Stimulated activated CD8-positive, alpha-beta memory T cell treated with anti-CD3 and anti-CD28 coated beads, Interleukin-4, amount 100 ng/mL, for 1 hour (primary cell): ENCODE measurements at places on chromosomes 6 and 20.

DNA sequence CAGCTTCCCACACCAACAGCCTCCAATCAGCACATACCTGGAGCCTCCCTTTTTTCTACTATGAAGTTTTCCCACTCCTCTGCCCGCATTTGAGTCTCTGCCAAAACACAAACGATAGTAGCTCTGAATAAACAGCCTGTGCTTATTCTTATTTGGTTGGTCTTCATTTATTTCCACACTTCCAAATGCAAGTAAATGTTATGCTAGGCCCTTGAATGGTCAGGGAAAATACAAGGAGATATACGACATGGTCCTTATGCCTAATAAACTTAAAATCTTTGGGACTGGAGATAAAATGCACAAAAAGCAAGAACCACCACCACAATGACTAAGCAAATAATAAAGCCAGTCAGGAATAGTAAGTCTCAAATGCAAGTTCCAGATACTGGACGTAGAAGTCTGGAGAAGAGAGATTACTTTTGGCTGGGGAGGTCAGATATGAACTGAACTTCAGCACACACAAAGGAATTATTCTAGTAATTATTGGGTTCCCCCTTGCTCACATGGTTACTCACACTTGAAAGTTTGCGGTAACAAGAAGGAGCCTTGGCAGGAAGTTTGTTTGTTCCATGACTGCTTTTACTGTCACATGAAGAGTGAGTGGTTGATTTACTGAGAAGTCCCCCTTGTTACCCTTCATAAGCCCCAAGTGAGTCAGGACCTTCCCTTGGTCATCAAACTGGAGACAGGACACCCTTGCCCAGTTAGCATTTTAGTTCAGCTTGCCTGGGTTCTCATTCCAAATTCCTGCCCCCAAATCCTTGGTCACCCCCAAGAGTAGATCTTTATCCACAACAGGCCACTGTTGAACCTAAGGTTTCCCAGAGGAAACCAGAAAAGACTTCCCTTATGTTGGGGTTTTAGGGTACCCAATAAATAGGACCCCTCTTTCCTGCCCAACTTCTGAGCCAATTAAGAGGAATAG is 511.2 kb upstream of the JARID2 start:
- no peak for DNase-seq

DNA sequence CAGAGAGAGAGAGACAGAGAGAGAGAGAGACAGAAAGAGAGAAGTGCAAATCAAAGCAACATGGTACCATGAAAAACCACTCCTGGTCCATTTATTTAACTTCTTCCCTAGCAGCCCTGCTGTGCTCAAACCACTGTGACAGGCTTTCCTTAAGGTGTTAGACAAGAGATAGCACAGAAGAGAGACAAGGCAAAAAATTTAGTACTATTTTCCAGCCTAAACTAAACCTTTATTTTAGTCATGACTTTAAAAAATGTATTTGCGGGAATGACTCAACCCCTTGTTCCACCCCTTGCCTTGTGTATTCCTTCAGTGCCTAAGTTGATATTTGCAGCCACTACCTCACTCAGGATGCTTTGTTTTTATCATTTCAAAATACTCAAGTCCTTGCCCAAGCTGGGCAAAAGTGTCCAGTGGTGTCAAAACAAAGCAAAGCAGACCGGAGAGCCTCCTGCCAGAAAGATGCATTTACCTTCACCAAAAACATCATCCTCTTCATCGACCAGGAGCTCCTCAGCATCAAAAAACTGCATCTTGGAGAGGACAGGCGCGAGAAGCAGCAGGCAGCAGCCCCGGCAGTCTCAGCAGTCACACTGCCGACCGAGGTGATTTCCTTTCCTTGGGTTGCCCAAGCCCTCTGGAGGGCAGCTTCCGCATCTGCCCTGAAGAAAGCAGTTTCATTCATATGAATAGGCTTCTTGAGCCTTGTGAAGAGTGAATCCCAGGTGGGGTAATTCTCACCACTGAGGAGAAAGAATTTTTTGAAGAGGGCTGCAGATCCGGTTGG is at the start of gene RIPOR2:
Gene RIPOR2 (minus strand): TSS at position 595 of the 787 bp plus-strand sequence. CDS start 62 bp downstream, at position 533.
- DNase-seq = peak; percentile 47

DNA sequence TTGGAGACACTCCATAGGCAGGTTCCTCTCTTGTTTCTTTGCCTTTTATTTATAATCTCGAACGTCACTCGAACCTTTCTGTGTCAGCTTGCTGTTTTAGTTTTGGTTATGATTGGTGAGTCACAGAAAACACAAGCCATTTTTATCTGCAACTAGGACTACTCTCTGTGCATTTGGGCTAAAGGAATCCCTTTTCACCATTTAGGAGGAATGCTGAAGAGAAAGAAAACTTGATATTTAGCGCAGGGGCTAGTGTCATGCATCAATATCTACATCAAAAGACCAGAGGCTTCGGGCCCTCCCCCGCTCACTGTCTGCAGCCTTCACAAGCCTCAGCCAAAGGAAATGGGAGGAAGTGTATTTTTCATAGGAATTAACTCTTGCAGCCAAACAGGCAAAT is 507.8 kb upstream of the CITED2 start:
- no peak for DNase-seq

DNA sequence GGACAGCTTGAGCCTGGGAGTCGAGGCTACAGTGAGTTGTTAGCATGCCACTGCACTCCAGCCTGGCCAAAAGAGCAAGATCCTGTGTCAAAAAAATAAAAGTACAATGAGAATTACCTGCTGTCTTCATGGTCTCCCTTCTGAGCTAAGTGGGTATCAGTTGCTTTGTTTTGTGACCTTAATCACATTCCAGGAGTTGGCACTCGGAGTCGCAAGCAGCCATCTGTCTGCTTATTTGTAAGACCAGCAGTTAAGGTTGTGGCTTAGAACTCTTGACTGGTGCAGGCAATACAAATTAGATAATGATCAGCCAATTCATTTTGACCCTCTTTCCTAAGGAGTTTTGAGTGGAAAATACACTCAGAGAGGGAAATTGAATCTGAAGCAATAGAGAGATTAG is 114.0 kb downstream of the MYO6 start:
- no peak for DNase-seq

- DNase-seq = no peak
Measured at GRCh38 chr6:33213166-33213988, 5.1 kb downstream of the RING1 start.

GRCh38 chr6:123875784-123876183 is 72.1 kb downstream of the NKAIN2 start:
- no peak for DNase-seq

GRCh38 chr20:63877755-63878470 is 12.8 kb downstream of the TPD52L2 start:
- DNase-seq = no peak

DNA sequence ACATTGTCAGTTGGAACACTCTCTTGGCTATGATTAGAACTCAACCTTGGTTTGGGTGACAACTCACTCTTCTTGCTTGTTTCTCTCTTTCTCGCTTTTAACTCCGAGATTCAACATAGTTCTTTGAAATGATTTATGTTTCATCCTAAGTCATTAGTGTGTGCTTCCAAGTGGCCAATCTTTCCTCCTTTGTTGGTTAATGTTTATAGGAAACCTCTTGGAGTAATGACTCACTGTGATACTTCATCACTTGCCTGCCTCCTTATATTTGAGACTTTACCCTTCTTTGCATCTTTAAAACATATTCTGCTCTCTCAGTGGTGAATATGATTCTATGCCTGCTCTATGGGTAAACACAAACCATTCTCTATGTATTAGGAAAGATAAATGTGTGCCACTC is 279.7 kb upstream of the FLRT3 start:
- DNase-seq = no peak

- no peak for DNase-seq
Measured at GRCh38 chr6:11731423-11731822, 47.2 kb downstream of the ADTRP start.

- no peak for DNase-seq
Measured at GRCh38 chr20:25324412-25324811, 66.2 kb downstream of the ABHD12 start.

DNA sequence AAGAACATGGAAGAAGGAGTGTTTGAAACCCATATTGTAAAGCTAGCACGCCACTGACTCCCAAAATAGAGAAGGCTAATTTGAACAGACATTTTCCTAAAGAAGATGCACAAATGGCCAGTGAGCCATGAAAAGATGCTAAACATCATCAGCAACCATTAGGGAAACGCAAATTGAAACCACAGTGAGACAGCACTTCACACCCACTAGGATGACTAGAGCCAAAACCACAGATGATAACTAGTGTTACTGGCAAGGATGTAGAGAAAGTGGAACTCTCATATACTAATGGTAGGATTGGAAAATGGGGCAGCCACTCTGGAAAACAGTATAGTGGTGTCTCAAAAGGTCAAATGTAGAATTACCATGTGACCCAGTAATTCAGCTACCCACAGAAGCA is 58.2 kb downstream of the BMP7 start:
- DNase-seq = no peak

GRCh38 chr6:117399126-117399525 is 26.6 kb downstream of the ROS1 start:
- DNase-seq = no peak

DNA sequence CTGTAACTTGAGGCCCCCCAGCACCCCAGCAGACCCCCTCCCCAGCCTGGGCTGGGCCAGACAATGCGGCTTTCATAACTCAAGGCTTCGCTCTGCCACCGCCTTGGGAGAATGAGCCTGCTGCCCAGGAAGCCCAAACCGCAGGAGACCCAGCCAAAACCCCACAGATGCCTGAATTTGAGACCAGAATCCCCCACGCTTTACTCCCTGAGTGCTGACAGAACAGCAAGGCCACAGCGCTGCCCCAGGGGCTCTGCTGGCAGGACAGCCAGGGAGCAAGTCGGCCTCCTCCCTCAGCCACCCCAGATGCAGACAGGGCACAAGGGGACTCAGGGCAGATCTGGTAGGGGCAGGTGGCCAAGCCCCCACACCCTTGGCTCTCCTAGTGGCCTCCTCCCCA is 2.2 kb downstream of the MDFI start:
- no peak for DNase-seq

DNA sequence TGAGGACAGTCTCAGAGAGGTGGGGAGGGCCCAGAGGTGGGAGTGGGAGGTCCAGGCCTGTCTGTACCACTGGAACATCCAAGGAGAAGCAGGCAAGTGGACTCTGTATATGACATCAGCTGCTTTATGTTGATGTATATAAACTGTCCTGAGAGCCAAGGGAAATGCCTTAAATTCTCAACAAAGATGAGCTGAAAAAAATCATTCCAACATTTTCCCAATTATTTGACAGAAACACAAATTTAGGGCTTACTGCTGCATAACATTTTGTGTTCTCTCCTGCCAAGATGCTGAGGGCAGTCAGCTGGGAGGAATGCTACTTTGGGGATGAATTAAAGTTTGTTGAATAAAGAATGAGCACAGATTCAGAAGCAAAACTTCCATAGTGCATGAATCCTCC is 52.8 kb downstream of the FOXC1 start:
- no peak for DNase-seq

DNA sequence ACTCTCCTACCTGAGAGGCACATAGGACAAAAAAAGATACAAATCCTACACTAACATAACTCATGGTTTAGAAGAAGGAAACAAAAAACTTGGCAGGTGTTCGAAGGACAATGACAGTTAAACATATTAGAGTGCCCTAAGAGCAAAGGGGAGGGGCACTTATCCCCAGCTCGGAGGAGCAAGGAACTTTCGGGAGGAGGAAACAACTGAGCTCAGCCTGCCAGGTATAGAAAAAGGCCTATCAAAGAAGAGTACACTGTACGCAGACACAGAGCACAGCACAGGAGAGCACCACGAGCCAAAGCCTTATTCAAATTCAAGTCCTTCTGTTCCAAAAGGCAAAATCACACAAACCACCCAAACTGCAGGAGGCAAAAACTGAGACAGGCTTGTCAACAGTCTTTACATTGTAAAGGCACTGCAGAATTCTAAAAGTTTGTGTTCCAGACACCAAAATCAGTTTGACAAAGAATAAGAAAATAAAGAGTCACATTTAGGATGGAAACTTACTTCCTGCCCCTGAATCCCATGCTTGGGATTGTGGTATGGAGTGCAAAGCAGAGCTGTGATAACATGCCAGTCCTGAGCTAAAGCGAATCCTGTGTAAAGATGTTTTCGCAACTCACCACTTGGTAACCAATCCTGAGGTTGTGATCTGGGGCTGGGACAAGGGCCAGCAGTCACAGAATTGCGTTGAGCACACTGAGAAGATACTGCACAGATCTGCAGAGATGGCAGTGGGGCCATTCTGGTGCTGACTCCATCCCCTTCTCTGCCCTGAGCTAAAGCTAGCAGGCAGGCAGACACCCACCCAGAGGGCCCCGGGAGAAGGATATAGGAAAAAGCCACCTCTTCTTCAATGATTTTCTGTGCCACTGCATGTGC is 108.6 kb downstream of the CHD6 start:
- DNase-seq = no peak

- no peak for DNase-seq
Measured at GRCh38 chr20:63224412-63225081, 8.6 kb upstream of the YTHDF1 start.

- DNase-seq = no peak
Measured at GRCh38 chr6:57108691-57109090, 18.7 kb downstream of the ZNF451 start.

DNA sequence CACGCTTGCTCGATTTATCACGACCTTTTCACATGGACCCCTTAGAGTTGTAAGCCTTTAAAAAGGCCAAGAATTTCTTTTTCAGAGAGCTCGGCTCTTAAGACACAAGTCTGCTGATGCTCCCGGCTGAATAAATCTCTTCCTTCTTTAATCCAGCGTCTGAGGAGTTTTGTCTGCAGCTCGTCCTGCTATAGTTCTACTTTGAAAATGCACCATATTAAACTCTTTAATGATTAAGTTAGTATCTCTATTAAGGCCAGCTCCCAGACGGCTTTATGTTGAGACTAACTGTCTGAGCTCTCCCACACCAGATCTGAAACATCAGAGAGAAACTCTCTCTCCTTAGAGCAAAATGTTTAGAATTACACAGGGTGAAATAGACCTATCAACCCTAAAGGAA is 18.0 kb upstream of the GSTA3 start:
- no peak for DNase-seq

DNA sequence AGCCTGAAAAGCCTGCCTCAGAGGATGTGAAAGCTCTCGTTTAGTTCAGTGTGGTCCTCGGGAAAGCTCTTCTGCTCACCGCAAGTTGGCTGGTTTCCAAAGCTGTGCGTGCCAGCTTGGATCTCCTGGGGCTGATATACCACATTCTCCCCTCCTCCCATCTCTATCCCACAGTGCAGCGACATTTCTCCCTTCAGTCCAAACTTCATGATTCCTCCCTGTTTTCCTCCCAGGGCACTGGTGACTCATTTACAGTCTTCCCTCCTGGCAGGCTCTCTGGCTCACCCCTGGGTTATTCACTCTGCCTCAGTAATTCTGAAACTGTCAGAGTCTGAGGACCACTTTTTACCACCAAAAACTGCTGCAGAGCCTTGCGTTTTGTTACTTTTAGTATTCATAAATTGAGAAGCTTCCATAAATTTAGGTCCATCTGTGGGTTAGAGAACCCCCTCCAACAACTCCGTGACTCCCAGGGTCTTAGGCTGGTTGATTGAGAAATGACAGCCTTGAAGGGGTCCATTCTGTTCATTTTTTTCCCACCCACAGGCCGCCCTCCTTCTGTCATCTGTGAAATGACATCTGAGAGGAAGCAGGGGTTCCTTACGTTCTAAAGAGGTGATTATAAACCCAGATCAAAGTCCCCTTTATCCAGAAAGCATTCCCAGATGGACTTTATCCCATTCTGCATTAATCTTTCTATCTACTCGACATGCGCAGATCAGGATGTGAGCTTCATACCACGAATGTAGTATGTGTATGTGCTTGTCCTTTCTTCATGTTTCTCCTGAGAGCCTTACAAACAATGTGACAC is 6.1 kb downstream of the TRIM10 start:
- DNase-seq = no peak

GRCh38 chr6:35432291-35432690 is 19.8 kb upstream of the FANCE start:
- DNase-seq = no peak

- DNase-seq = no peak
Measured at GRCh38 chr6:10048370-10049297, 366.2 kb downstream of the TFAP2A start.
